ENCODE measurements at places on chromosomes 4 and X.
A peak's percentile ranks its signal among the peaks of the same experiment; 100 is the strongest.

DNA sequence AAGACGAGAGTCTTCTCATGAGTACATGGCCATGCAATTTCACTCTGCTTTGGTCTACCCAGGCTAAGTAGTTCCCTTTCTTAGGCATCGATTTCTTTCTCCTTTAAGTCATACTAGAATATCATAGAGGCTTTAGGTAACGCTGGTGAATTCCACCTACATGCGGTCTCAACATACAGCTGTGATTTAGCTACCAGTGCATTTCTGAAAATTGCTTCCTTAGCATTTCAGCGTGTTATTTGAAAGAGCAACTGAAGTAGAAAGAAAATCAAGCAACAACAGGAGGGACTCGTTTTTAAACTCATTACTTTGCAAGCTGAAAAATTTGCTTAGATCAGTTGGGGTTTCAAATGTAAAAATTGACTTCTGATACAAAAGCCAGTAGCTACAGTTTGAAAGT, 48.1 kb upstream of the RASGEF1B start:
- DNase-seq = no peak

GRCh38 chrX:30111431-30111830, 103.9 kb upstream of the MAGEB2 start:
- DNase-seq = no peak

GRCh38 chrX:43436517-43436916, 219.6 kb upstream of the MAOA start:
- DNase-seq = no peak

GRCh38 chr4:175421506-175421905, 390.6 kb downstream of the GPM6A start:
- DNase-seq = no peak

DNA sequence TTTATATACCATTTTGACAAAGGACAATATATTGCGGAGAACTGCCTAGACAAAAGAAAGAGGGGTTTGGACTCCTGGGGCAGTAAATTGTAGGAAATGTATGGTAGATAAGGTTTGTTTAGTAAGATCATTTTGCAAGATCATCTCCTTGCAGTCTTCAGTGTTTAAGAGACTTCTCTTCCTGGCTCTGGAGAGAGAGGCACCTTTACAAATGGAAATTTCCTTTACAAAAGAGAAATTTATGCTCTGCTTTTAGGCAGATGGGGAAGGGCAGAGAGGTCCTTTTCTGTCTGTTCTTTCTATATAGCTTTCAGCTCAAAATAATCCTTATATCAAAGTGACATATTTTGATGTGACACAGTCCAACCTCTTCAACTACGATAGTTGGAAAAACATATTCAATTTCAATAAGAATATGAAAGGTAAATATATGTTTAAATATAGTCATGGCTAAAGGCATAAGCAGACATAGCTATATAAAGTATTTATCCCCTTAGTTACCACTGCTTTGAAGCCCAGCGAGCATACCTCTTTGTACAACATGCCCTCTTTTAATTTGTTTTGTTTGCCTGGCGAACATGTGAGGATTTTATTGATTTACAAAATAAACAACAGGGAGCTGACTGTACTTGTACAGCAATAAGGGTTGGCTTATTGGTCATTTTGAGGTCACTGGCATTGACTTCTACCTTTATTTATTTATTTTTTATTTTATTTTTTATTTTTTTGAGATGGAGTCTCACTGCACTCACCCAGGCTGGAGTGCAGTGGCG, 65.2 kb downstream of the TRIM2 start:
- no peak for DNase-seq

- DNase-seq = no peak
These were observed 7.9 kb downstream of the RPL36A start for GRCh38 chrX:101398694-101399093.

- DNase-seq = no peak
These were observed 27.6 kb downstream of the FGFRL1 start for GRCh38 chr4:1038948-1039492.

DNA sequence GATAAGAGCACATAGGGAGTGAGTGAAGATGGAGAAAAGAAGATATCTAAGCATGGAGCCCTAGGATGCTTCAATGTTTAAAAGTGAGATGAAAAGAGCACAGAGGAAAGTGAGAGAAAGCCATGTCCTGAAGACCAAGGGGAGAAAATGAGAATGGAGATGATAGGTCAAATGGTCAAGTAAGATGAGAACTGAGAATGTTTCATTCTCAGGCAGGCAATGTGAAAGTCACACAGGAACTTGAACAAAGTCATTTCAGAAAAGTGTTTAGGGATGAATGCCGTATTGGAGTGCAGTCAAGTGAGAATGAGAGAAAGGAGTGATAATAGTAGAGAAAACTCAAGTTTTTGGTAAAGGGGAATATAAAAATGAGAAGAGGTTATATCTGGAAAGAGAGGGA, 148.7 kb upstream of the PTCHD1 start:
- no peak for DNase-seq

GRCh38 chr4:4613126-4613465, 71.2 kb upstream of the STX18 start:
- DNase-seq = no peak

DNA sequence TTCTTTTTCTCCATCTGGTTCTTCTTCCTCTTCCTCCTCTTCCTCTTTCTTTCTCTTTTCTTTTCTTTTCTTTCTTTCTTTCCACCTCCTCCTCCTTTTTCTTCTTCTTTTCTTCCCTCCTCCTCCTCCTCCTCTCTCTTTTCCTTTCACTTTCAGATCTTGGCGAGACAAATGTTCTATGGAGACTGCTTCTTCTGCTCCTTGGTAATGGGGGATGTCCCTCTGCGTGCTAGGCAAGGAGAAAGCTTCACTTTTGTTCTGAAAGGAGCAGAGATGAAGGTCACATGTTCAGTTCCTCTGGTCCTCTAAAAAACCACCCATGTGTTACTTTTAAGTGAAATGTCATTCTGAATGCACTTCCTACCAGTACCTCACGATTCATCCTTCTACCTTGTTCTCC, 33.2 kb downstream of the NBDY start:
- DNase-seq = no peak

DNA sequence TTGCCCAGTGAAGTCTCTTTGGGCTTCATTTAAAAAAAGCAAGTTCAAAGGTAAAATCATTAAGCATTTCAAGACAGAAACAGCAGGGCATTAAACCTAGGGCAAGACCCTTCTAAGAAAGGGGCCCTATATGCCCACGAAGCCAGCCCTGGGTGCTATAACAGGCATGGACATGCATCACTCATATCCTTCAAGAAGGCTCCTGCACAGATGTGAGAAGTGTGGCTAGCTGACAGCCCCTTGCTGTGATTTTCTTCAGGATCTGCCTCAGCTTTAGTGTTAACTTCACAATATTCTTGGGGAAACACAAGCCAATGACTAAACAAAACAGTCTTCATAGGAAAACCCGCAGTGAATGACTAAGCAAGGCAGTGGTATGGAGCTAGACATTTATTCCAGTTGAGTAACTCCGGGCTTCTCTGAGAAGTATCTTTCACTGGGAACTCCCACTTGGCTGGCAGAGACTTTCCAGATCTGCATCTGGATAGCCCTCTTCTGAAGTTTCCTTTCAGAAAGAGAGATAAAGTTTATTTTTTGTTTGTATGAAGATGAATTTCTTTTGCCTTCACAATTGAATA, 11.9 kb upstream of the MAOA start:
- no peak for DNase-seq

DNA sequence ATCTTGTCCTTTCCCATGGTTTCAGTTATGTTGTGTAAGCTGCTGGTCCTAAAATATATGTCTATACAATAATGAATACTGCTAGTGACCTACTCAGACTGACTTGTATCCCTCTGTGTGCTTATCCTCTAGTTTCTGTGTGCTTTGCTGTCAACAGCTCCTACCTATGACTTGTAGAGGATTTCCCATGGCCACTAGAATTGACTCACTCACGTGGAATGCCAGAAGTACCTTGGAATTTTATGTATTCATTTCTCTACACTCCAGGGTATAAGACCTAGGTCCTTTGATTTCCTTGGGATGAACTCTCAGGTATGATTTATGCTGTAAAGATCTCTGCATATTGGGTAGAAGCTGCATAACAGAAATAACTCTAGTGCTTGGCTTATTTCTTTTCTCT, 279.9 kb upstream of the SLIT2 start:
- no peak for DNase-seq

DNA sequence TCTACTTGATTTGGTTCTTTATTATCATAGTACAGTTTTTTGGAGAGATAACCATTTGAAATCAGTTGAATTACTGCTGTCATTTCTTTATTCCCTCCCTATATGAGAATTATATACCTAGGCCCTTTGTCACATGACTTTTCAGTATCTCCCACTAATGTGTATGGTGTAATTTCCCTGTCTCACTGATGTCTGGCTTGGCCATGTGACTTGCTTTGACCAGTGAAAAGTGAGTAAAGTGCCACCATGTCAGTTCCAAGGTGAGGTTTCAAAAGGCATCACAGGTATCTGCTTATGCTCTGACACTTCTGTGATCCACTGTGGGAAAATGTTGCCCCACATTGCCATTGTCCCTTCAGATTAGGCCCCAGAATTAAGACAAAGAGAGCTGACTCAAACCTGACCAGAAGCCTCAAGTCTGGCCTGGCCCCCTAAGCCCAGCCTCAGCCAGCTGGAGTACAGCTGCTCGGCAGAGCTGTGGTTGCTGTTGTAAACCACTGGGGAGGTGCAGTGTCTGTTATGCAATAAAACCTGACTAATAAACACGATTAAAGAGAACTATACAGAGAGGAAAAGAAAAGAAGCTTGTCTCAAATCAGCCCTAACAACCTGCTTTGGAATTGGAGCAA, 27.5 kb downstream of the SETD7 start:
- no peak for DNase-seq

DNA sequence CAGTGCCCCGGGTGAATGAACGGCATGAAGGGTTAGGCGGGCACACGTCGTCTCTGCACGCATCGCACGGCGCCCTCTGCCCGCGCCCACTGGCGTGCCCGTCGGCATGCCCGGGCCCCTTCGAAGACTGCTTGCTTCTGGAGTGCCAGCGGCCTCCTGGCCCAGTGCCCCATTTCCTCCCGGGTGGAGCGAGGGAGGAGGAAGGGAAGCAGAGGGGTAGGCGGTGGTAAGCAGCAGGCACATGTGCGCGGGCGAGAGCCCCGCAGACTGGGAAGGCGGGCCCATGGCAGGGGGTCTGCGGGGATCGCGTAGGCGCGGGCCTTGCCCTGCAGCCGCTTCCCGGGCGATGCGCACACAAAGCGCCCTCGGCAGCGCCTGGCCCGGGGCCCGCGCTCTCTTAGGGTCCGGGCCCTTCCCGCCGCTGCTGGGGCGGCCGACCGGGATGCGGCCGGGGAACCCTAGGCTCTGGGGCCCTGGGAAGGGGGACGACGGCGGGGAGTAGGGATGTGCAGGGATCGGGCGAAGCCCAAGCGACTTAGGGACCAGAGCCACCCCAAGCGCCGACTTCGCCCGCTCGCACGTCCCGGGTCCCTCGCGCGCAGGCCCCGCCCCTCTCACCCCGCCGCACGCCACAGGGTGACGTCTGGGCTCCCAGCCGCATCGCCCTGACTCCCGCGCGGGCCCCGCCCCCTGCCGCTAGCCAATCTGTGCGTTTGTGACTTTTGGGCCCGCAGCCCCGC, 866 bp upstream of the EMD start:
- DNase-seq = no peak

- no peak for DNase-seq
These were observed 194.2 kb upstream of the NOCT start for GRCh38 chr4:138821331-138821730.

DNA sequence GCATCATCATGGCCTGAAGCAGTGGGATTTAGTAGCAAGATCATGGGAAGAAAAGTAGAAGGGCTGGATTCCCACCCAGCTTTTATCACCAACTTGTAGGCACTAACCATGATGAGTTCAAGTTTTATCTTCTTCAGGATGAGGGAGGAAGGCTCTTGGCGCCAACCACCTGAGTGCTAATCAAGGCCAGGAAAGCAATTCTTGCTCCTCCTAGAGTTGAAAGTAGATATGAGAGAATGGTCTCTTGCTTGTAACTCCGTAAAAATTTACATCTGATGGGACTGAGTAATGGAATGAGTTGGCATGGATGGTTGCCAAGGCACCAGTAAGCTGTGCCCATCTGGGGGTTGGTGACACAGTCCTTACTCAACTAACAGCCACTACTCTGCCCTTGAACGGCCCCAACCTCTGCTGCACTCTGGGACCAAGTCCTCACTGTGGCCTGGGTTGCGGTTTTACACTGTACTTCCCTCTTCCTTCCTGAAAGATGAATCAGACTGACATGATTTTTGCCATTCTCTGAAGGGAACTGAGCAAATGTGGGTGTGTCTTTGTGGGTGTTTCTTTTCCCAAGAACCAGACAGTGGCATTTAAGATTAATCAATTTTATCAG, 39.4 kb upstream of the NDP start:
- peak; percentile 9 for DNase-seq

- DNase-seq = no peak
These were observed 18.7 kb upstream of the ALG13 start for GRCh38 chrX:111662292-111662691.

DNA sequence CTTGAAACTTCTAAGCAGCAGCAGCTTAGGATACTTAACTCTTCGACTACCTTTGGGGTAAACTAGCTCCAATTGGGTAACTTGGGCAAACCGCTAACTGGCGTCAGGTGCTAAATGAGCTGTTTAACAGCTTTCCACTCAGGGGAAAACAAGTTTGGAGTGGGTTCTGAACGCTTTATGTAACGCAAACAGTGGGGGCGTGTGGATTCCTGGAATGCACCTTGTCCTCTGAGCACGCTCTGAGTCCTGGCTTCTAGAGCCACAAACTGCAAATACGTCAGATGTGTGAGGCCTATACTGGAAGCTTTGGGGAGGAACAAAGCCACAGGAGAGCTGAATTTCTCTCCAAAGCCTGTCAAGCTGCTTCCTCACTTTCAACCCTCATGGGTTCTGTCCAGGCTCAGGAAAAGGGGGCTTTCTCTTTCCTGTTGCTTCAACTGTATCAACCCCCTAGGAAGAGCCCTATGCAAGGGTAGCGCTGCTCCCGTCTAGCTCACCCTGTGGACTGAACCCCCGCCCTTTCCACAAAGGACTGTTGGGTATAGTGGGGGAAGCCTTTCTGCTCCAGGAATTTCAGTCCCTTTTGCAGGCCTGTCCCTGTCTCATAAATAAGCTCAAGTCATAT, 4.5 kb upstream of the WDR1 start:
- no peak for DNase-seq

DNA sequence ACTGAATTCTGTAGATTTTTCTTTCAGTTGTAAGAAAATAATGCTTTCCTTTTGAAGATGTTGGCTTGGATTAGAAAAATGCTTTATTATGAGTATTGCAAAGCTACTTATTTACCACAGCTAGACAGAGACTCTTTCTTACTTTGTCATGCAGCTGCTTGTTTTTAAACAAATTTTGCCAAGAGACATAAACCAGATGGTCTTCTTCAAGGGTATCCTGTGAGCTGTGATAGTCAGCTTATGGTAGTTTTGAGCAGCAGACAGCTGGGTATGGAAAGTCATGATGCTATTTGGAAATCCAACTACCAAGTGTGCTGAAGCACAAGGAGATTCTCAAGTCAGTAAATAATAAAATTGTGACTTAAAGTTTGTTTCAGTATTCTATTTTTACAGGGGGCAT, 941.5 kb downstream of the DMD start:
- no peak for DNase-seq
